Urothelium cell line (cell line): ENCODE measurements at places on chromosomes 4 and X.

DNA sequence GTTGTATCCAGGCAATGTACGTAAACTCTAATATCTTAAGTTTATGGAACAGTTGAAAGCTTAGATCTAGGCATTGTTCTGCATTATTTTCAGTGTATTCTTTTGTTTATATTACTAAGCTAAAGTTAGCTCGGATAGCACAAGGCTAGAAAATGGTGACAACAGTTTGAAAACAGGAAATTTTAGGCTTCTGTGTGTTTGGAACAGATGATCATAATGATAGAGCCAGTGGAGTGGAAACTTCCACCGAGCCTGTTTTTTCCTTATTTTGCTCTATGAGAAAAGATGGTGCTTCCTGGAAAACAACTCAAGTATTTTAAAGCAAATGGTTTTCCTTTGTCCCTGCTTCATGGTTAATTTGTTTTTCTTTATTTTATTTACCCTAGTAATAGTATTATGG lies 70.8 kb downstream of the GAB1 start:
- no peak for DNase-seq

DNA sequence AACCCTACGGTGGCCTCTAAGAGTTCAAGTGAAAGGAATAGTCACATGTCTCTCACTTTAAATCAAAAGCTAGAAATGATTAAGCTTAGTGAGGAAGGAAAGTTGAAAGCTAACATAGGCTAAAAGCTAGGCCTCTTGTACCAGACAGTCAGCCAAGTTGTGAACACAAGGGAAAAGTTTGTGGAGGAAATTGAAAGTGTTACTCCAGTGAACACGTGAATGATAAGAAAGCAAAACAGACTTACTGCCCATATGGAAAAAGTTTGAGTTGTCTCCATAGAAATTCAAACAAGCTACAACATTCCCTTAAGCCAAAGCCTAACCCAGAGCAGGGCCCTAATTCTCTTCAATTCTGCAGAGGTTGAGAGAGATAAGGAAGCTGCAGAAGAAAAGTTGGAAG lies 51.5 kb upstream of the RAB9B start:
- no peak for DNase-seq

DNA sequence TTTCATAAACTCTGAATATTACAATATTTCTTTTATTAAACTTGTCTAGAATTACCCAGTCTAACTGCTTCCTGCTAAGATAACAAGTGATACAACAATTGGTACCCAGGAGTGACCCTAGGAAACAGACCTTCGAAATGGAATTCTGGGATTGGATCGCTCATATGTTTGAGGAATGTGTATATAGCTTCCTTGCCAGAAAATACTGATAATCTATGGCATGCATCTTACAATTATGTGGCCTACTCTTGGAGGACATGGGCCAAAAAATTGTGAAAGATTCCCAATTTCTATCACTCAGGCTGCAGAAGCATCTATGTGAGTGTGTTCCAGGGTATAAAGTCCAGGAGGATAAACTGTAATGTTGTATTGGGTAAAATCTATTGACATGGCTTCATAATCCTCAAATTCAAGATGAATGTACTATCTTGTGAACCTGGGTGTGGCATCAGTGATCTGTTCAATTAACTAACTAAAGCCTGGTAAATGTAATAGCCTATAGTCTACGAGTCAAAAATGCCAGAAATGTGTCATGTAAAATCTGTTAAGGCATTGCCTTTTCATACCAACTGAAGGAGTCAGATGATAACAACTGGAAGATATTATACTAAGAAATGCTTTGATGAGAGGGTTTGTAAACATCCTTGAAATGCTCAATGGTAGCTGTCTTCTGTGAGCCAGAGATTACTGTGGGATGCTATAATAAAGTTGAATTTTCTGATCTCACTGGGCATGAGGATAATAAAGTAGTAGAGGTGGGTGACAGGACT lies 1499.3 kb downstream of the PCDH7 start:
- no peak for DNase-seq

DNA sequence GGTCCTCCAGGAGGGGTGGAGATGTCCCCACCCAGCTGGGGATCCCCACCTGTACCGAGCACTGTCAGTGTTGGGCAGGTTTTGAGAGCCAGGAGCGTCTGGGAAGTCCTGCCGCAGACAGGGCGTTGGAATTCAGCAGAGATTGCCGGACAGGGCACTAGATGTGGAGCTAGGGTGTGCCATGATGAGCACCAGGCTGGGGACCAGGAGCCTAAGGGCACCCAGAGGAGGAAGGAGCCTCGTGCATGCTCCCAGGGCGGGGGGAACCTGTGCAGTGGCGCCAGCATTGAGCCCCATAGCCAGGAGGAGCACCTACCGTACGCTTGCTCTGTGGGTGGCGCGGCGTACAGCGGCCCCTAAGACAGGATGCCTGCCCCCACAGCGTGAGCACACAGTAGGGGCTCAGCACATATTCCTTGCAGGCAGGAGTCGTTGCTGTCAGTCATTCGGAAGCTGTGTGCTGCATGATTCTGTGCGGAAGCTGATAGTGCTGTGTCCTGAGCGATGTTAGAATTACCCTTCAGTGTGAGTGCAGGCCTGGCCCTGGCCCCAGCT lies 18.8 kb upstream of the TADA2B start:
- no peak for DNase-seq

- DNase-seq = no peak
Measured at GRCh38 chrX:108064613-108065012, 19.7 kb downstream of the VSIG1 start.

GRCh38 chr4:74161666-74162450 lies 3.9 kb downstream of the MTHFD2L start:
- DNase-seq = no peak

GRCh38 chr4:87971866-87972265 lies 3.6 kb upstream of the SPP1 start:
- no peak for DNase-seq

- DNase-seq = no peak
Measured at GRCh38 chr4:189823591-189823990, 117.1 kb upstream of the FRG1 start.

DNA sequence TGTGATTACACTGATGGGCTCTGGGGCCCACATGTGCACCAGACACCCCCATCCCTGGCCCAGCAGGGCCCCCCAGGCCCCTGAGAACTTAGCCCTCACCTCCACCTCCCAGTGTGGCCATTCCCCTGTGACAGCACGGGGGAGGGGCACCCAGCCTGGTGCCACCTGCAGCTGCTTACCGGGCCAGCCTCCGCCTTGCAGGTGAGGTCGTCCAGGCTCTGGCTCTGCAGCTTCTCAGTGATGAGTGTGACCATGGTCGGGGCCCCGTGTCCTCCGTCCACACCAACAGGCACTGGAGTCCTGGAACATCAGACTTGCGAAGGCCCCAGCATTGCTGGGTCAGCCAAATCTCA lies 15.6 kb downstream of the FAM53A start:
- DNase-seq = no peak

DNA sequence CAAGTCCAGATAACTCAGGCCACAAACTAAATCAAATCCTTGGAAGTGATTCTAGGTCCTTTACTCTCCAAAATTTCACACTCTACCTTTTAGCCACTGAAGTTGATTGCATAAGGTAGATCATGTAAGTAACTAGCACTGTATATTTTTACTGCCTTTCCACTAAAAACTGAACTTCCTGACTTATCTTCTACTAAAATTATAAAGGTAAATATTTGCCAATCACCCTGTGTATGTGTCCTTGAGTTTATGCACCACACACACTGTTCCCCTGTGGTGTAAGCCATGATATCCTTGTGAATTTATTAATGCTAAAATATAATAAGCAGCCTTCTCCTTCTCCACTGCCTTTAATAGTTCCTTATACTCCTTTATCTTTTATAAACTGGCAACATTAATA lies 25.6 kb downstream of the RPS6KA6 start:
- DNase-seq = no peak

- DNase-seq = peak; percentile 3
Measured at GRCh38 chr4:86720508-86721068, 126.5 kb downstream of the PTPN13 start.

DNA sequence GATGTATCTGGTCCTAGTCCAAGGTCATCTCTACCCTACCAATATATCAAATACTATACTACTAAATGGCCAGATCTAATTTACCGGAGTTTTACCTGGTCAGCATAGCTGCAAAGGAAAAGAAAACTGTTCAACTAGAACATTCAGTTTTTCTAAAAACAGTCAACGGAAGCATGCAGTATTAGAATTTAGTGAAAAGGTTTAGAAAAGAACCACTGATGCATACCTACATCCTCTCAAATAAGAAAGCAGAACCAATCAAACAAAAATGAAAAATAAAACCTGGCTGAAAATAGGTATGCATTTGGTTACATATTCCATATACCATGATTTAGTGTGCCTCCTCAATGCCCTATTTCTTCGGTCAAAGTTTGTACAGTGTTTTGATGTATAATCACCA lies 140.0 kb downstream of the CHM start:
- no peak for DNase-seq

GRCh38 chrX:126124721-126125120 lies 41.4 kb downstream of the DCAF12L2 start:
- no peak for DNase-seq

DNA sequence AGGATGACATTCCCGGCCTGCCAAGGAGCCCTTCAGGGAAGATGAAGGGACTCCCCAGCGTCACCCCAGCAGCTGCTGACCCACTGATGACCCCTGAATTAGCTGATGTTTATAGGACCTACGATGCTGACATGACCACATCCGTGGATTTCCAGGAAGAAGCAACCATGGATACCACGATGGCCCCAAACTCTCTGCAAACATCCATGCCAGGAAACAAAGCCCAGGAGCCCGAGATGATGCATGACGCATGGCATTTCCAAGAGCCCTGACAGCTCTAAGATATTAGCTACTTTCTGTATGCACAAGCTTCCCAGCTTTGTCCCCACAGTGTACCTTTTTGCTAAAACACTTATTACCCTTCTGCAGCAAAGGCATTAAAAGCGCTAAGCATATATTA lies 14.4 kb downstream of the AMBN start:
- DNase-seq = no peak

DNA sequence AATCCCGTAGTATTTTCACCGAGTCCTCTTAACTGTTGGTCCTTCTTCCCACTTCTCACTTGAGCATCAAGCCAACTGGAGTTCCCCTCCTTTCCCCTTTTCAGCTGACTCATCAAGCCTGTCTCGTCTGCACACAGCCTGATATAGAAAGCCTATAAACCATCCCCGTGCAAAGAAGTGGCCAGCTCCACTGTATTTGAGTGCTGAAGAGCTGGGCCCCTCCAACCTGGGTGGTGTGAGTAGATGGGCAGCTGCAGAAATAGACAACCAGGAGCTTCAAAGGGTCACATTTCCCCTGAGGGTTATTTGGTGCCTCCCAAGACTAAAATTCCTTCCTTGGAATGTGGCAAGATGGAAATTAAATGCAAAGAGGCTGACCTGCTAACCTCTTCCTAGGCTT lies 199.7 kb downstream of the HS6ST2 start:
- DNase-seq = no peak

DNA sequence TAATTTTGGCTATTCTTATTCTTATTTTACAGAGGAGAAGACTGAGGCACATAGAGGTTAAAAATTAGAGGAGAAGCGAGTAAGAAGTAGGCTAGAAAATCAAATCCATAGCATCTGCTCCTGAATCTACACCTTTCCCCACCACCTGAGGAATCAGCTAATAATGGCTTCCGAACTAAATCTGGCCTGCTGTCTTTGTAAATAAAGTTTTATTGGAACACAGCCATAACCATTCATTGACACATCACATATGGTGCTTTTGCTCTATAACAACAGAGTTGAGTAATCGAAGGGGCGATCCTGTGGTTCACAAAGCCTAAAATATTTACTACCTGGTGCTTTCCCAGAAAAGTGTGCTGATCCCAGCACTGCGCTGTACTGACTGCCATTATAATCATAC lies 38.2 kb downstream of the F11 start:
- DNase-seq = no peak

- DNase-seq = no peak
Measured at GRCh38 chr4:140096921-140097320, 57.1 kb downstream of the MAML3 start.

GRCh38 chrX:107753187-107753586 lies 22.4 kb downstream of the TSC22D3 start:
- DNase-seq = no peak

GRCh38 chr4:188485906-188486305 lies 346.7 kb downstream of the TRIML1 start:
- DNase-seq = no peak
